Stimulated activated CD8-positive, alpha-beta memory T cell treated with anti-CD3 and anti-CD28 coated beads, Interleukin-12 subunit alpha, Interleukin-12 subunit beta, amount 100 ng/mL, for 1 hour (primary cell): ENCODE measurements at places on chromosomes 5 and 9.

DNA sequence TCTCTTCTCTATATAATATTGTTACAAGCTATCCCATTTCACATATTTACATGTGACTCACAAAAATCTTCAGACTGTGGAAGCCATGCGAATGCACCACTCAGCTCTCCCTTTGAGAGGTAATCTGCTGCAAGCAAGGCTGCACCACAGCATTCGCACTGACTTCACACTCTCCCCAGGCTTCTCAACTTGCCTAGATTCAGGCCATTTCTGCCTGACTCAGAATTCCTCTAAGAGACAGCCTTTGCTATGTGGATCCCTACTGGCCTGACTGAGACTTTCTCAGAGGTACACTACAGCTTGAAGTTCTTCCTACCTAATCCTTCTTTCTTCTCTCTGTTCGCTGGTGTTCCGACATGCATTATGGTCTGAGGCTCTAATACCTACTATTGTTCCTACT, 21.1 kb upstream of the DMRTA1 start:
- DNase-seq: no peak

- DNase-seq: peak; percentile 28
Measured at GRCh38 chr9:136438548-136439480, 831 bp downstream of the INPP5E start.

DNA sequence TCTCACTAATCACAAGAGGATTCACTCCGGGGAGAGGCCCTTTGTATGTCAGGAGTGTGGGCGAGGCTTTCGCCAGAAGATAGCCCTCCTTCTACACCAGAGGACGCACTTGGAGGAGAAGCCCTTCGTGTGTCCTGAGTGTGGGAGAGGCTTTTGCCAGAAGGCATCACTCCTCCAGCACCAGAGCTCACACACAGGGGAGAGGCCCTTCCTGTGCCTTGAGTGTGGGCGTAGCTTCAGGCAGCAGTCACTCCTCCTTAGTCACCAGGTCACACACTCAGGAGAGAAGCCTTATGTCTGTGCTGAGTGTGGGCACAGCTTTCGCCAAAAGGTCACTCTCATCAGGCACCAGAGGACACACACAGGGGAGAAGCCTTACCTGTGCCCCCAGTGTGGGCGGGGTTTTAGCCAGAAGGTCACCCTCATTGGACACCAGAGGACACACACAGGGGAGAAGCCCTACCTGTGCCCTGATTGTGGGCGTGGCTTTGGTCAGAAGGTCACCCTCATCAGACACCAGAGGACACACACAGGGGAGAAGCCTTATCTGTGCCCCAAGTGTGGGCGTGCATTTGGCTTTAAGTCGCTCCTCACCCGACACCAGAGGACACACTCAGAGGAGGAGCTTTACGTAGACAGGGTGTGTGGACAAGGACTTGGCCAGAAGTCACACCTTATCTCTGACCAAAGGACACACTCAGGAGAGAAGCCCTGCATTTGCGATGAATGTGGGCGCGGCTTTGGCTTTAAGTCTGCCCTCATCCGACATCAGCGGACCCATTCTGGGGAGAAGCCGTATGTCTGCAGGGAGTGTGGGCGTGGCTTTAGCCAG, 27.8 kb downstream of the NUTM2F start:
- DNase-seq: no peak

- DNase-seq: no peak
Measured at GRCh38 chr5:79792463-79792862, 102.8 kb downstream of the CMYA5 start.

DNA sequence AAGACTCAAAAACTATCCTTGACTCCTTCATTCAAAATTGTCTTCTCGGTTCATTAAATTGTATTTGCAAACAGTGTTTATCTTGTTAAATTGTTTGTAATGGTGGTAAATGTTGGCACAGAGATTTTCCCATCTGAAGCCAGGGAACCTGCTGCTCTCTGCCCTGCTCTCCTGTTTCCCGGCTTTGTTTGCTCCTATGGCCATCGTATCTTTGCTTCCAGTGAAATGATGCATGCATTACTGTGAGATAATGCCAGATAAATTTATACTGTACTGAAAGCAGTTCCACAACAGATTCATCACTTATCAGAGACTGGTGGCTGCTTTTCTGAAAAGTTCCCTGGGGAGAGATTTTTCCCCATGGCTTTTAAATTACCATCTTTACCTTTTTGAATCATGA, 81.4 kb downstream of the CD180 start:
- no peak for DNase-seq

- DNase-seq: no peak
Measured at GRCh38 chr5:156241266-156241665, 85.7 kb upstream of the SGCD start.

DNA sequence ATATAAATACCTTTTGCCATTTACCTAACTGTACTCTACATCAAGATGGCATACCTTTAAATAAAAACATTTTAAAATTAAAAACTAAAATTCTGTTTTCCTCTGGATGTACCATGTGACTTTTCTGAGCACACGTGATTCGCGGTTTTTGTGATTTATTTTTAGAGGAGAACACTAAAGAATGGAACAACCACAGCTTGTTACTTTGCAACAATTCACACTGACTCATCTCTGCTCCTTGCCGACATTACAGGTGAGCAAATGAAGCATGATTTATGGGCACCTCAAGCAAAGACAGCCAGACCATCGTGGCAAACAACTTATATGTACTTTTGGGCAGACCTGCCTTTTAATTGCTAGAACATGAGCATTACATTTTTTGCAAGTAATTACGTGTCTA, 61.3 kb downstream of the GDA start:
- DNase-seq: no peak

DNA sequence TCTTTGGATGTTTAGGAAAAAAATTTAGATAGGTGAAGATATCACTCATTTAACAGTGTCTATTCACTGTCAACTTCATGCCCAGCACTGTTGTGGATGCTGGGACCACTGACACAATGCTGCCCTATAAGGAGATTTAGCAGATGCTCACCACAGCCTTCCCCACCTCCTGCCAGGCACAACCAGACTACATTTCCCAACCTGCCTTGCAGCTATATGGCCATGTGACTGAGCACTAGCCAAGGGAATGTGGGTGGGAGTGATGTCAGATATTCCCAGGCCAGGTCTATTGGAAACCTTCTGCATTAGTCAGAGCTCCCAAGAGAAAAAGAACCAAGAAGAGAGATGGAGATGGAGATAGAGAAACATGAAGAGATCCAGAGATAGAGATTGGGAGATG, 302.6 kb upstream of the TAS2R1 start:
- DNase-seq: no peak

GRCh38 chr5:15763754-15764153, 263.8 kb downstream of the FBXL7 start:
- no peak for DNase-seq

DNA sequence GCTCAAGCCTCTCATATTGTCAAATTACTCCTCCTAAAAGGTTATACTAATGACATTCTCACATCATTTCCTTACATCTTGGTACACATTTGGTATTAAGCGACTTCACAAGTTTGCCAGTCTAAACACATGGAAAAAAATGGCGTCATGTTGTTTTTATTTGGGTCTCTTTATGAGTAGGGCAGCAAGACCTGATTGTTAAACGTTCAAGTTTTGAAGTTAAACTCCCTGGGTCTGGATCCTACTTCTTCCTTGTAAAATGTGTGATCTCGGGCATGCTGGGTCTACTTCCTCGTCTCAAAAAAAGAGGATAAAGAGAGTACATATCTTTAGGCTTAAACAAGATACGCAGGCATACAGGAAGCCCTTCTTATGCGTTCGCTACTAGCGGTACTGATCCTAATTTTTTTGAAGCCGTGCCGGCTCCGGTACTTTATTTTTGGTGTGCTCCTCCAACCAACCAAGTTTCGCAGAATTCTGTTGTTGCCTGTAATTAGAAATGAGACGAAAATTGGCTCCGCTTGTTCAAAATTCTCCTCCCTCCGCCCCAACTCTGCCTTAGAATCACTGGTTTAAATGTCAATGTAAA, 596 bp upstream of the CDC37L1 start:
- no peak for DNase-seq

DNA sequence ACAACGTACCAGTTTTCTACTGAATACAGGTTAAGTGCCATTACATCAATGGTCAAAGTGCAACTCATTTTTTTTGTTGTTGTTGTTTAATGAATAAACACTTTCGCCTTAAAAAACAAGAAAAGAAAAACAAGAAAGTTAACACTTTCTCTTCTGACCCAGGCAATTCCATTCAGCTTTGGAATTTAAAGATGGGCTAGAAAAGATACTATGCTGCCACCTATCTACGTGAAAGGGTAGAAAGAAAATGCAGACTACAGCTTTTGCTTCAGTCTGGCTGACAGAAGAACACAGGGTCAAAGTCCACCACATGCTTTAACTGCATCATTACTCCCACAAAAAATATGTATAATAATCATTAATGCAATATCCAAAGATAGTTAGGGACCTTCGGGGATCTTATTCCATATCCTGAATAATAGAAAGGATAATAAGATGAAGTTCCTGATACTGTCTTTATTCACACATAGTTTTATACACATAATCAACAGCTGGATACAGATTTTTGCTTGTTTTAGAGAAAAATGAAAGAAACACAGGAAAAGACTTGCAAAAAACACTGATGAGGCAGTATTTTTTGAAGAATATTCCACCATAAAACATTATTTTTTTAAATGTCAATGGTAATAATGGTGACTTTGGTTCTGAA, 40.4 kb downstream of the ZDHHC21 start:
- DNase-seq: no peak

GRCh38 chr9:8088477-8088876, 288.9 kb upstream of the DMAC1 start:
- no peak for DNase-seq

DNA sequence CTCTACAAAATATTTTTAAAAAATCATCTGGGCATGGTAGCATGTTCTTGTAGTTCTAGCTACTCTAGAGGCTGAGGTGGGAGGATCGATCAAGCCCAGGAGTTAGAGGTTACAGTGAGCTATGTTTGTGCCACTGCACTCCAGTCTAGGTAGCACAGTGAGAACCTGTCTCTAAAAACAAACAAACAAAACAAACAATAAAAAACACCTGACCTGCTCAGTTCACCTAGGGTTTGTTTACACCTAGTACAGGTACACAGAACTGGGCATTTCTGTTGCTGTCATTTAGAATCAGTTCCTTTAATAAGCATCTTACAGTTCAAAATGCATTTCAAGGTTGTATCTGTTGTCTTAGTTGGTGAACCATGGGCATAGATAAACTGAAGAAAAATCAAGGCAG, 95.3 kb downstream of the MEGF10 start:
- DNase-seq: no peak

DNA sequence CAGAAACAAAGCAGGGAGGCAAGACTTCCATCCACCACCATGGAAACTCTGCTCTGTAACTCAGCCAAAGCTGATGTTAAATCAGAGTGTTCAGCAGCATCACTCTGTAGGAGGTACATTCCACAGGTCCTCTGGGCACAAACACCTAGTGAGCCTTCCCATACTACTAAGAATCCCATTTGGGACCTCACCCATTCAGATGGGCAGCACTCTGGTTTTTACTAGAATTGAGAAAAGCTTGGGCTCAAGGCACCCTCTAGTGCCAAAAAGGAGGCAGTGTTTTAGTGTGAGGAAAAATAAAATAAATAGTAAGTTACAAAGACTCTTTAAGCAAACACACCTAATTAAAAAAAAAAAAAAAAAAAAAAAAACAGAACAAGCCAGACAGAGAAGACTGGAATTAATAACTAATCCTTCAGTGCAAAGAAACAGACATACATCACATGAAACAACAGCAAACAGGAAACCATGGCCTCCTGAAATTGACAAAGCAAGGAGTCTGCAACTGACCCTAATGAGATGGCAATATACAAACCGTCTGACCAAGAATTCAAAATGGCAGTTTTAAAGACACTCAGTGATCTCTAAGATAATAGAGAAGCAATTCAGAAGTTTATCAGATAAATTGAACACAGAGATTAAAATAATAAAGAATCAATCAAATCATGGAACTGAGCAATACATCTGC, 159.5 kb downstream of the GNA14 start:
- no peak for DNase-seq

GRCh38 chr9:93081931-93082330, 14.1 kb upstream of the CARD19 start:
- DNase-seq: no peak

DNA sequence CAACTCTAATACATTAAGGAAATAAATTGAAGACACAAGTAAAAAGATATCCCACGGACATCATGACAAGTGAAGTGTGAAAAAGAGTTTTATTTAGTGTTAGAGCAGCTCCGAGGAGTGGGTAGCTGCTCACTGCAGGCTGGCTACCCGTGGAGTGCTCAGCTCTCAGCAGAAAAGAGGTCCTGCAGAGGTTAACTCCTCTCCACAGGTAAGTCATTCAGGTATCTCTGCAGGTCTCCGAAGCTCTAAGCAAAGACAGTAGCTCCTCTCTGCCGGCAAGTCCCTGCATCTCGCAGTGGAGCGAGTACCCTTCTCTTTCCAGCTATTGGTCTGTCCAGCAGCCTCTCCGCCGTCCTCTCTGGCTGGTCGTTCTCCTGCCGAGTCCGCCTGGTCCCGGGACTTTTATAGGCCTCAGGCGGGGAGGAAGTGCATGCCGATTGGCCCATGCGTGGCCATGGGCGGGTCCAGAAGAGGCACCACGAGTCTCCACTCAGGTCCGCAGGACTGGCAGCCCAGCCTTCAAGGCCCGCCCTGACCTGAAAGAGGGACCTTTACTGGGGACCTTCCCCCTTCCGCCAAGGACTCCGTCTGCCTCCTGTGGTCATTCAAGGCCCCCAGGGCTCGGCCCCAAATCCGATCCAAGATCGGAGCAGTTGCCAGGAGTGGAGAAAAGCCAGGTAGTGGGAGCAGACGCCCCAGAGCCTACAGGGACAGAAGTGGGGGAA, 29.9 kb downstream of the BTNL9 start:
- no peak for DNase-seq

GRCh38 chr9:96006961-96007360, 131.5 kb downstream of the ERCC6L2 start:
- no peak for DNase-seq

DNA sequence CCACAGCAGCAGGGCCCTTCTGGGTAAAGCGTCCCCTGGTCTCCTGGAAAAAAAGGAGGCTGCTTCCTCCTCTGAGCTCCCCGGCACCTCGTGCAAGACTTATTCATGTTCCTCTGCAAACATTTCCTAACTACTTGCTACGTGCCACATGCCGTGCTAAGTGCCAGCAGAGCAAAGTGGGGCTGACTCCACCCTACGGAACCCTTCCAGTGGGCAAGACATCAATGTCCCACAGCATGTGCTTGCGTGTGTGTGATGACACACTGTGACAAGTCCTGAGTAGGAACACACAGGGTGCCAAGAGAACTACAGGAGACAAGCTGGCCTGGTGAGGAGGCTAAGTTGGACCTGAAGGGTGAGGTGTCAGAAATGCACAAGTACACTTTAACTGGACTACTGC, 57.4 kb downstream of the SEMA4D start:
- DNase-seq: no peak

GRCh38 chr5:91266184-91266705, 116.9 kb downstream of the ARRDC3 start:
- no peak for DNase-seq

- no peak for DNase-seq
Measured at GRCh38 chr9:121026260-121026691, 23.8 kb downstream of the C5 start.
